Stimulated activated CD4-positive, alpha-beta T cell treated with anti-CD3 and anti-CD28 coated beads, Interleukin-15, amount 100 ng/mL, for 24 hours (primary cell): ENCODE measurements at places on chromosomes 3 and 15.

- DNase-seq, result peak; percentile 73
Measured at GRCh38 chr3:32569540-32570420, 878 bp downstream of the DYNC1LI1 start.

DNA sequence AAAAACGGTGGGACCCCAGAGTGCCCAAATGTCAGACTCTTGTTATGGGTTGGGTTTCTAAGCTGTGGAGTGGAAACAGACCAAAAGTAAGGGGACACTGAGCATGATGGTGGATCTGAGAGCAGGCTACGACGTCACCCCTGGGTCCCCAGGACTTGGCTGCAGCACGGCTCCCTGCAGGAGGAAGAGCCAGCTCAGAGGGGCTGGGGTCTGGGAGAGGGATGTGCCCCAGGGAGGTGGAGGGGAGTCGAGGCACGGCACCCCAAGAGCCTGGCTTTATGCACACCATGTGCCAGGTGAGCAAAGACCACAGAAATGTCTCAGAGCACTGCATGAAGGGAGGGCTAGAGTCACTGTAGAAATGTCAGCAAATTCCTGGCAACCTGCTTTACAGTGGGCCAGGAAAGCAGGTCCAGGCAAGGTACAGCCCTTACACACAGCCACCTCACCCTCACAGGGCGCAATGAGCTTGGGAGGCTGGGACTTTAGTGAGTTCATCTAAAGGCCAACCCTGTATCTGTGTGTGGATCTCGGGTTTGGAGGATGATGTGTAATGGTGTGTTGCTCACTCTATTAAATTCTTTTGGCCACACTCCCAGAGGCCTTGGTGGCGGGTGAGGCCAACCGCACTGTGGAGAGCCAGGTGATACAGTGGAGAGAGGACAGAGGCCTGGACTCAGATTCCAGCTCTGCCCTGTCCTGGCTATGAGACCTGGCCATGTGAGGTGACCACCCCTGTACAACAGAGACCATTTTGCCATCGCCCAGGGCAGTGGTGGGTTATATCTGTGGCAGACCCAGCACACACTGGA, 14.1 kb downstream of the CTSH start:
- no peak for DNase-seq

DNA sequence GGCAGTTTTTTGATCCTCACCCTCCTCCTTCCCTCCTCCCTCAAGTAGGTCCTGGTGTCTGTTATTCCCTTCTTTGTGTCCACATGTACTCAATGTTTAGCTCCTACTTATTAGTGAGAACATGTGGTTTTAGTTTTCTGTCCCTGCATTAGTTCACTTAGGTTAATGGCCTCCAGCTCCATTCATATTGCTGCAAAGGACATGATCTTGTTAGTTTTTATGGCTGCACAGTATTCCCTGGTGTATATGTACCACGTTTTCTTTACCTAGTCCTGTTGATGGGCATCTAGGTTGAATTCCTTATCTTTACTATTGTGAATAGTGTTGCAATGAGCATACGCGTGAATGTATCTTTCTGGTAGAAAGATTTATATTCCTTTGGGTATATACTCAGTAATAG, 61.7 kb upstream of the FGF7 start:
- no peak for DNase-seq

GRCh38 chr15:83324799-83325198, 40.3 kb upstream of the BNC1 start:
- no peak for DNase-seq

DNA sequence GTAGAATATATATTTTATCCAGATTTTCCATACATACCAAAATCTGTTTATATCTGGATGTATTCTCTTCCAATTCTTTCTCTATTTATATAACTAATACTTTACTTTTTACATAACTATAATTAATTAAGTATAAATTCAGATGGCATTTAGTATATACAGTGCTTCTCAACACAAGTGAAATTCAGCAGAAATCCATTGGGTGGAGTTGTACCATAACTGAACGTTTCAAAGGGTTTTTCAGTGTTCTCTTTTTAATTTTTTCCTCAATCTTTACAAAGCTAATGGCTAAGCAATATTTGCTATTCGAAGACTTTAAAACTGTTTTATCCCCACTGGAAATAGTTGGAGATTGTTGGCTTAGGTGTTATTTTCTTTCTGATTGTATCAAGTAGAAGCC, 13.9 kb upstream of the ZBBX start:
- DNase-seq, result no peak

- DNase-seq, result no peak
Measured at GRCh38 chr3:48896936-48897335, 1.7 kb downstream of the SLC25A20 start.

DNA sequence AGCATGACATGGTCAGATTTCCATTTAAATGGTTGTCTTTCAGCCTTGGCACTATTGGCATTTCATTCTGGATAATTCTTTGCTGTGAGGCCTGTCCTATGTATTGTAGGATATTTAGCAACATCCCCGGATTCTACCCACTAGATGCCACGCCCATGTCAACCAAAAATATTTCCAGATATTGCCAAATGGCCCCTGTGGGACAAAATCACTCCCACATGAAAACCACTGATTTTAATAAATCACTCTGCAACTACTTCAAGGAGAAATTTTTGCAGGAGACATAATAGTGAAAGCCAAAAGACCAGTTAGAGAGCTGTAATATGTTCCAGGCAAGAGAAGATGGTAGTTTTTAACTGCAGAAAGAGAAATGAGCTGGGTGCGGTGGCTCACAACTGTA, 55.9 kb upstream of the RARB start:
- DNase-seq, result no peak

DNA sequence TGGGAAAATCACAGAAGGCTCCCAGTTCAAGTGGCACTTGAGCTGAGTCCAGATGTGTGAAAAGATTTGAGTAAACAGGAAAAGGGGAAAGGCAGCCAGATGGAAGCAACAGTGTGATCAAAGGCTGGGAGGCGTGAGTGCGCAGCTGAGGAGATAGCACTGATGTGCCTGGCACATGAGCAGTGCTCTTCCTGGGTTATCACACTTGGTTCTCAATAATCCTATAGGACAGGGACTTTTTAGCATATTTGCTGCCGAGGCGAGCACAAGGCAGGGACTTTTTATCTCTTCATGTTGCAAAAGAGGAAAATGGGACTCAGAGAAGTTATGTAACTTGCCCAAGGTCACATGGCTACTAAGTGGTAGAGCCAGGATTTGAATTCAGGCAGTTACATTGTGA, 39.6 kb downstream of the CORO2B start:
- DNase-seq, result no peak
